Aorta (tissue), 5 donors: ENCODE measurements at places on chromosomes 11 and 22.

GRCh38 chr22:46823654-46824053, 61.2 kb downstream of the TBC1D22A start:
- DNase-seq, result no peak

DNA sequence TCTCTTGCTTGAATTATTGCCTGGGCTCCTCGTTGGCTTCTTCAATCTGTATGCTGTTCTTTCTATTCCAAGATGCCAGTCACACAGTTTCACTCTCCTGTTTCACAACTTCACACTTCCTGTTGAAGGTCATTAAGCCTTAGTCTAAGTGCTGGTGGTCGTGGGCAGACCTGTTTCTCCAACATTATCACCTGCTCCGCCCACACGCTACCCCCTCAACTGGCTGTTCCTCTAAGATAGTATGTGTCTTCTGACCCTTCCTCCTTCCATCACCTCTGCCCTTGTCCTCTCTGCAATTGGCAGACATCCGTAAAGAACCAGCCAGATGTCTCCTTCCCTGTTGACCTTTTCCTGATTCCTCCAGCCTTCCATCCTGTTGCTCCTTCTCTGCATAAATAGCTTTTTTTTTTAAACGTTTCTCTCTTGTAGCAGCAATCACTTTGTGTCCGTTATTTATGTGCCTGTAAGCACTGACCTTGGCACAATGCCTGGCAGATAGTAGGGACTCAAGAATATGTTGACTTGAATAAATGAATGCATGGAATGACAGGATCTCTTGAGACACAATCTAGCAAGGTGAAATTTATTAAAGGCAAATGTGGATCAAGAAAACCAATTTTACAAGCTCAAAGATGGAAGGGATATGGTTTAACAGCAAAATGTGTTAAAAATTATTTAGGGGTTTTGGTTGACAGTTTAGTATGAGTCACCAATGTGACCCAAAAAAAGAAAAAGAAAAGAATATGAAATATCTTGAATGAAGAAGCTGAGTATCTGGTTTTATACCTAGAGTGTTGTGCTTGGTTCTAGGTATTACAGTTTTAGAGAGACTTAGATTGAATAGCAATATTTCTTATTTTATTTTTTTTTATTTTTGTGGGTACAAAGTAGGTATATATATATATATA, 12.6 kb downstream of the DIXDC1 start:
- no peak for DNase-seq

GRCh38 chr22:41957941-41958556, 6.1 kb downstream of the SMIM45 start:
- DNase-seq, result no peak

DNA sequence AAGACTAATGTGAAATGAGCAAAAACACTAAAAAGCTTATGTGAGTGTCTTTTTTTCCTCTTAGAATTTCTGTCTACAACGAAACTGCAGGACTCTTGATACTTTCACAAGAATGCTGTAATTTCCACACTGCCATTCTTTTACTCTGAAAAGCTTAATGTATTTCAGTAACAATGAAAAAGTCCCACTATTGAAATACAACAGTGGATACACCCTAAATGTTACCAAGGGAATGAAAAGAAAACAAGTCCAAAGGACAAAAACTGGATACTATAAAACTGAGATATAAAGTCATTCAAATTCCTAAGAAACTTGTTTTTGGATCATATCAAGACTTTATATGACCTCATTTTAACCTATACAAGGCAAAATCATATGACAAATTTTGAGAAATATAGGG, 77.4 kb downstream of the SOX6 start:
- no peak for DNase-seq

DNA sequence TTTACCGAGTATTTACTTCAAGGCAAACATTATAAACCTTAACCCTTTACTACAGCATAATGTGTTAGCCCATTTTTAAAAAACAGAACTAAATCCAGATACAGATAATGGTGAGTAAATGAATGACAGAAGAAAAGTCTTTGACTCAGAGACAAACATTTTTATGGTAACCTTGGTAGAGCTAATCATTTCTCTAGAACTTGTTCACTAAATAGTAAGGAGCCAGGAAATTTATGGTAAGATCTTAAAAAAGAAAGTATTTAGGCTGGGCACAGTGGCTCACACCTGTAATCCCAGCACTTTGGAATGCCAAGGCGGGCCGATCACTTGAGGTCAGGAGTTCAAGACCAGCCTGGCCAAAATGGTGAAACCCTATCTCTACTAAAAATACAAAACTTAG, 11.5 kb upstream of the FUT4 start:
- DNase-seq, result no peak

DNA sequence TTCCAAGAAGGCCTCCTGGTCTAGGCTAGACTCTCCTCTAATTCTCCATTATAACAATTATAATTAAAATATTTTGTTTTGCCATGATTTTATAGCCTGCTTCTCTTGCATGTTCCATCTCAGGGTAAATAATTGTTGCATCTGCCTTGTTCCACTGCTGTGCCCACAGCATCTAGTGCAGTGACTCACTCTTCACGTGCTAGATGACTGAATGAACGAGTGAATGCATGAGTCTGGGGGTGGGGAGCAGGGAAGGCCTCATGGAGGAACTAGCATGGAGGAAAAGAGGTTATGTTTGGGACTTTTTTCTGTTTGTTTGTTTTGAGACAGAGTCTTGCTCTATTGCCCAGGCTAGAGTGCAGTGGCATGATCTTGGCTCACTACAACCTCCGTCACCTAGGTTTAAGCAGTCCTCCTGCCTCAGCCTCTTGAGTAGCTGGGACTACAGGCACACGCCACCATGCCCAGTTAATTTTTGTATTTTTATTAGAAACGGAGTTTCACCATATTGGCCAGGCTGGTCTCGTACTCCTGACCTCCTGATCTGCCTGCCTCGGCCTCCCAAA, 5.2 kb upstream of the OAF start:
- DNase-seq, result no peak

- DNase-seq, result no peak
Observed at GRCh38 chr11:2860636-2861035, 24.9 kb downstream of the CDKN1C start.

DNA sequence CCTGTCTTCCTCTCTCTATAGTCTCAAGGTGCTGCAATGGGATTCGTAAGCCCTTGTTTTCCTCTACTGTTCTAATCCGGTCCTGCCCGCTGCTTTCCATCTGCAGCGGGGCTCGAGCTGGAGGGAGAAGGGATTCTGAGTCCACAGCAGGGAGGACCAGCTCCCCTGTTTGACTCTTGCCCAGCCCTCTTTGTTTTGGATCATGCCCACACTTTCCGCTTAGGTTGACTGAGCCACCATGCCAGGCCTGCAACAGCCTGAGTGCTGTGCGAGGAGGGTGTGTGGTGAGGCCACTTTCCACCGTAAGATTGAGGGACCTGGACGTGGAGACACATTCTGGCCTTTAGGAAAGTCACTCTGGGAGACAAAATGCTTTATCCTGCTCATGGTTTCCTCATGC, 58.3 kb downstream of the CEP164 start:
- no peak for DNase-seq

DNA sequence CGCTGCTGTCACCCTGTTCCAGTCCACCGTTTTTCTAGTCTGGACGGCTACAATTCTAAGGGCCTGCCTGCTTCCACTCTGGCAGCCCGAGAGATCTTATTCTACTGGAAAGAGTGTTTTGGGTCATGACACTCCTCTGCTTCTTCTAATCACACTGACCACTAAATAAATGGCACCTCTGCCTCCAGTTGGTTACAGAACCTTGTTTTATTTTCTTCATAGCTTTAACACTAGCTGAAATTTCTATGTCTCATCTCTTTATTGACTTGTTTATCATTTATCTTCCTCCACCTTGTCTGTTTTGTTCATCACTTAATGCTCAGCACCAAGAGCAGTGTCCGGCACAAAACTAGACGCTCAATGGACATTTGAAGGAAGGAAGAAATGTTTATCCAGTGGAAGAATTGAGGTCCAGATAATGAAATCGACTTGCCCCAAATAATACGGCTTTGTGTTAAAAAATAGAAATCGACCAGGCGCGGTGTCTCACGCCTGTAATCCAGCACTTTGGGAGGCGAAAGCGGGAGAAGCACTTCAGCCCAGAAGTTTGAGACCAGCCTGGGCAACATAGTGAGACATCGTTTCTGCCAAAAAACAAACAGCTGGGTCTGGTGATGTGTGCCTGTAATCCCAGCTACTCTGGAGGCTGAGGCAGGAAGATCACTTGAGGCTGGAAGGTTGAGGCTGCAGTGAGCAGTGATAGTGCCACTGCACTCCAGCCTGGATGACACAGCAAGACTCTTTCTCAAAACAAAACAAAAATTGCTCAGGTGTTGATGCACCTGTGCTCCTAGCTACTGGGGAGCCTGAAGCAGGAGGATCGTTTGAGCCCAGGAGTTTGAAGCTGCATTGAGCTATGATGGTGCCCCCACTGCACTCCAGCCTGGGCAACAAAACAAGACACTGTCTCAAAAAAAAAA, 693 bp upstream of the PRR14L start:
- DNase-seq, result no peak

GRCh38 chr11:45062974-45063635, 83.3 kb upstream of the PRDM11 start:
- no peak for DNase-seq

DNA sequence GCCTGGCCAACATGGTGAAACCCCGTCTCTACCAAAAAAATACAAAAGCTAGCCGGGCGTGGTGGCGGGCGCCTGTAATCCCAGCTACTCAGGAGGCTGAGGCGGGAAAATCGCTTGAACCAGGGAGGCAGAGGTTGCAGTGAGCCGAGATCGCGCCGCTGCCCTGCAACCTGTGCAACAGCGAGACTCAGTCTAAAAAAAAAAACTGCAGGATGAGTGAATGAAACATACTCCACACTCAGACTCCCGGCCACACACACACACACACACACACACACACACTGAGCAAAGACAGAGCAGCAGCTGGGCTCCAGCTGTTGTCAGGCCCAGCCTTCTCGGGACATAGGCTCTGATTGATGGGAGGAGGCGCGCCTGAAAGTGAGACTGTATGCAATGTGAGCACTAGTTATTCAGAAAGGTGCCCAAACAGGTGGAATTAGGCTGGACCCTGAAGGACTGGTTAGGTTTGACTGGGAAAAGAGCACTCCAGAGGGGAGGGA, 1.5 kb upstream of the PLEKHA7 start:
- no peak for DNase-seq

- no peak for DNase-seq
Observed at GRCh38 chr11:1460986-1461825, 25.4 kb downstream of the MOB2 start.

DNA sequence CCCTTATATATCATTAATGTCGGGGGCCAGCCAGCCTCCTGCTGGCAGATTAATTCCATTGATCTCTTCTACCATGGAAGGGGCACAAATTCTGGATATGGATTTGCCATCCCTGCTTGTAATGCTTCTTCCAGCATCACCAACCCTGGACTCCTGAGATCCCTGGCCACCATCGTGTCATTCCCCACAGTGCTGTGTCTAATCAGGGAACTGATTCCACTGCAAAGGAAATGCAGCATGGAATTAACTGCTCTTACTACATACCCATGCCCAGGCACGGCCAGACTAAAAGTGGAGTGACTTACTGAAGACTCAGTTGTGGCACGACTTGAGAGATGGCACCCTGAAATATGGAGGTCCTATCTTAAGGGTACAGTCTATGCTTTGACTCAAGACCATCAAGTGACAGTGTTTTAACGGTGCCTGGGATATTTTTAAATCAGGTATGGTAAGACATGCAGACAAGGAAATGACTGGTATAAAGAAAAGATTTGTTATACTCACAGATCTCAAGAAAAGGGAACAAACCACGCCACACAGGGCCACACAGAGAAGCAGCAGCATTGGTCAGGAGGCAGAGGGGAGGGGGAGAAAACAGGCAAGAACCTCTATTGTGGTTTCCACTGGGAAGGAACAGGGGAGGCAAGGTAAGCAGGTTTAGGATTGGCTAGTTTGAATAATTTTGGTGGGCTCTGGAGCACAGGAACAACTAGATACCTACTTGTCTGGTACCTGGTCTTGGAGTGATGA, 65.1 kb downstream of the IGLL5 start:
- DNase-seq, result no peak

DNA sequence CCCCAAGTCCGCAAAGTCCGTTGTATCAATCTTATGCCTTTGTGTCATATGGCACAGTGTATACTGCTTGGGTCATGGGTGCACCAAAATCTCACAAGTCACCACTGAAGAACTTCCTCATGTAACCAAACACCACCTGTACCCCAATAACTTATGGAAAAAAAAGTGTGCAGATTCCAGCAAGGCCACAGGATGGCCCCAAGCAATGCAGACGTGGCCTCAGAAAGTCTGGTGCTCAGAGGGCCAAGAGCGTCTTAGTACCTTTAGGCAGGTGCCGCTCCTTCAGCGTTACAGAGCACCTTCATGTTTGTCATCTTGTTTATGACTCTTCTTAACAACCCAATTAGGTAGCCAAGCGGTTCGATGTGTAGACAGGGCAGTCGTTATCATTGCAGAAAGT, 65.3 kb downstream of the PRDM11 start:
- no peak for DNase-seq

DNA sequence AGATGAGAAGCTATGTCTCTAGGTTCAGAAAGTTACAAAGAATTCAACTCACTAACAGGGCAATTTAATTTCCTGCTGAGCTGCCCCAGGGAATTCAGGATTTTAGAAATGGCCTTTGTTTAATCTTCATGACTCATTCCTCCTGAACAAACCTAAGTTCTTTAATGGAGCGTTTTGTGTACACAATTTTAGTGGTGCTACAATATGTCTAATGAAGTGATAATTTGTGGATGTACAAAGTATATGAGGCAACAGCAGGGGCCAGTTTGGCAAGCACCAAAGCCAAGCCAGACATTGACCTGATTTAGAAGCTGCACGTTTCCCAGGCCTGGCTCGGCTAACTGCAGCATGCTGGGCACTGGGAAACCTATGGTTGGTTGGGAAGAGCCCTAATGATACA, 34.4 kb upstream of the HEPHL1 start:
- no peak for DNase-seq

DNA sequence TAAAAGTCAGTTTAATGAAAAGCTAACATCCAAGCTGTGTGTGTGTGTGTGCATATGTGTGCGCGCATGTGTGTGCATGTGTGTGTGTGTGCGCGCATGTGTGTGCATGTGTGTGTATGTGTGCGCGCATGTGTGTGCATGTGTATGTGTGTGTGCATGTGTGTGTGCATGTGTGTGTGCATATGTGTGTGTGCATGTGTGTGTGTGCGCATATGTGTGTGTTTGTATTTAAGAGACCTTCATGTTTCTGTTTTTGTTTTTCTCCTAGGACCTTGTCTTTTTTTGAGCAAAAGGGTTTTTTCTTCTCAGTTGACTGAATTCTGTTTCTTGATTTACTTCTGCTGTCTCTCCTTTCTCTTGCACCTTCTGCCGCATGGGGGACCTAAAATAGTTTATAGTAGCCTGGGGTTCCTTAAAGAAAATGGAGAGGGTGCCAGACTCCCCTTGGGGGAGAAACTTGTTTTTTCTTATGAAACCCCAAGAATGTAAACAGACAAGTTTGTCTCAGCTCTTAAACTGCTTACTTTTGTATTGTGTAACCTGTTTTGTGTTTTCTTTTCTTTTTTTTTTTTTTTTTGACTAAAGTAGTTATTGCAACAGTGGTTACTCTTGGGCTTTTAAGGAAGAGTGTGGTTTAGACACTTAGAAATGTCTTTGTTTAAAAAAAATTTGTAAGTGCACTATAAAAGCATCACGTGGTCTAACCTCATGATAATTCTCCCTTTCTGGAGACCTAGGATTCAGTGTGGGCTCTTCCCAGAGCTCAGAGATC, 53.0 kb downstream of the OSBPL5 start:
- no peak for DNase-seq
